ENCODE measurements at places on chromosomes 4 and X.

- DNase-seq = no peak
Observed at GRCh38 chrX:39506131-39506530, 591.6 kb downstream of the BCOR start.

GRCh38 chr4:84944947-84945346 is 21.5 kb downstream of the WDFY3 start:
- no peak for DNase-seq

DNA sequence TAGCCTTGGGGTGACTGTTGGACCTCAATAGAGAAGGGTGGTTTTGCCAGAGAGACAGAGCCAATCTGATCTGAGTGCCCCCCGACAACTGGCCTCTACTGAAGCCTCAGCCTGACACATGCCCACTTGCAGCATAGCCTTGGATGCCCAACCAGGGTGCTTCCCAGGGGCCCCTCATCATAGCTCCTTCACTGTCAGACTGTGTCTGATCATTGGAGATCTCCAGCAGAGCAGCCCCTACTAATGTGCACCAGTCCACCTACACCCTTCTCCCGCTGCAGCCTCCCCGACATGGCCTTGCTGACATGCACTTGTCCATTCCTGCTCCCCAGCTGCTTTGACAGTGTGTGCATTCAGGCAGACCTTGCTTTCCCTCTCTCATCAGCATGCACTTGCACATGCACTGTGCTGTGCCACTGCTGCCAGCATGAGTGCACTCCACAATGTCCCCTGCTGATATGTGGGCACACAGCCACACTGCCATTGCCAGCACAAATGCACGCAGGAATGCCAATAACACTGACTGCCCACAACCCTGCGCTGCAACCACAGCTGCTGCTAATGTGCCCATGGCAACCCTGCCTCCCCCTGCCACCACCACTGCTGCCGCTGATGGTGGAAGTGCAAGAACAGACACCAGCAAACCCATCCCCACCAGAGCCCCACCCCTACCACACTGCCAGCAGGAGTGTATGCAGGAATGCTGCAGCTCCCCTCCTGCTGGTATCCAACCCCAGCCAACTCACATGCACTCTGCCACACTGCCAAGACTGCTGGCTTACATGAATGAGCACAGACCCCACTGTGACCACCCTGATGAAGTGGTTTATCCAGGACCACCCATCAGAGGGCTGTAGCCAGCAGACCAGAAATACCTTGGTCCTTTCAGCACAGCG is 68.1 kb upstream of the ZMAT1 start:
- DNase-seq = no peak

GRCh38 chr4:99300934-99301333 is 10.1 kb upstream of the ADH1A start:
- DNase-seq = peak; percentile 1

GRCh38 chr4:60531776-60532379 is 668.2 kb upstream of the ADGRL3 start:
- no peak for DNase-seq

DNA sequence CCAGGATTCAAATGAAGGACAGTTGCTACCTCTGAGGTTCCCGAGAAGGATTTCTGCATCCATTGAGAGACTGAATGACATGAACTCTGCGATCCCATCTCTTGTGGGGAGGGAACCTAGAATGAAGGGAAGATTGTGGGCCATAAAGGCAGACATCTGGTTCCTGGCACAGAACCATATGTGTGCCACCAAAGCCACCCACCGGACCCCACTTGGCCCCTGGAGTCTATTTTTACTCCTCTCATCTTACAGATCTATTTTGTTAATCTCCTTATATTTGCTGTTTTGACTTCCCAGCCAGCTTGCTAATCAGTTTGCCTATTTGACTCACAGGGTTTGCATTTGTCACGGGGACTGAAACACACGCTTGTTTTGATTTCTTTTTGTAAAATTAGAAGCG is 7.3 kb downstream of the SOD3 start:
- no peak for DNase-seq

DNA sequence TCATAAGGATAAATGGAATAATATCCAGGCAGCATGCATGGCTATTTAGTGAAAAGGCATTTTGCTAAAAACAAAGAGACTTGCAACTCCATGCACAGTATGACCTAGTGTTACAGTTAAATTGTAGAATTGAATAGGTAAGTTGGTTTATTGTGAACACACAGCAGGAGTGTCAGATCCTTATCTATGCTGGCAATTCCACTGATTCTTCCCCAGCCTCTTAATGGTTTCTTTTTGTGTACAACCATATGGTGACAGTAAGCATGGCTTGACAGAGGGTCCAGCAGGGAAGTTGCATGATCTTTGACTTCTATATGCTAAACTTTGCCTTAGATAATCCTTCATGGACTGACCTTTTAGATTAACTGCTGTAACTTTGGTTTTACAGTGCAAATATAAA is 936.6 kb upstream of the EPHA5 start:
- no peak for DNase-seq

GRCh38 chr4:86948276-86948675 is 13.5 kb downstream of the AFF1 start:
- DNase-seq = no peak

GRCh38 chrX:19990151-19990555 is 708 bp downstream of the BCLAF3 start:
- no peak for DNase-seq

DNA sequence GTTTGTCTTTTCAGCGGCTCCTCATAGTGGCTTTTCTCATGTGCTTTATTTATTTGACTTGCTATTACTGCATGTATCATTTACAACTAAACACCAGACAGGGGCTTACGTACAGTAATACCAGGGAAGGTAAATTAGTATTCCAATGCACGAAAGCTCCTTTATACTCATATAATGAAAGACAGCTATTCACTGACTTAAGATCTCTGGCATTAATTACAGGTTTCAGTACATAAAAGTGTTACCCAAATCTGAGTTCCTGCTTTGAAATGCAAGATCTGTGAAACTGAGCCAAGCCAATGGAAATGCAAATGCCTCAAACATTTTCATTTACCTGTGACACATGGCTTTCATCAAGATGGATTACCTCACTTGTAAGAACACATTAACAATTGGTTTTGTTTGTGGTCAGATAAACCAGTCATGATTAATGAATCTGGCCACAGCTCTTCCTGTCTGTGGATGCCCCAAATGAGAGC is 107.2 kb downstream of the ANAPC4 start:
- DNase-seq = peak; percentile 88

DNA sequence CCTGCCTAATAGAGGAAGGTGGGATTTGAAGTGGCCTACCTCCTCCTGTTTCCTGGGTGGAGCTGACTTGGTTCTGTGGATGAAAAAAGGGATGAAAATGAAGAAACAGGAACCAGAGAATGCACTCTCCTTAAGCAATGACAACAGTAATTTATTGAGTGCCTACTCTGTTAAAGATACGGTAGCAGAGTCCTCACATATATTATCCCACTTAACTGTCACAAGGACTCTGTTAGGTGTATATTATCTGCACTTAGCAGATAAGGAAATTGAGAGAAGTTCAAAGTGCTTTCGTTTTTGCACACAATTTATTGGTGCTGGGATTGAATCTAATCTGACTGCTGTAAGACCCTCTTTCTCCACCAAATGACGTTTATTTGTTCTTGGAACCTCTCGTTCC is 301.2 kb downstream of the PACRGL start:
- no peak for DNase-seq

GRCh38 chrX:128518508-128518907 is 466.3 kb upstream of the ACTRT1 start:
- no peak for DNase-seq

DNA sequence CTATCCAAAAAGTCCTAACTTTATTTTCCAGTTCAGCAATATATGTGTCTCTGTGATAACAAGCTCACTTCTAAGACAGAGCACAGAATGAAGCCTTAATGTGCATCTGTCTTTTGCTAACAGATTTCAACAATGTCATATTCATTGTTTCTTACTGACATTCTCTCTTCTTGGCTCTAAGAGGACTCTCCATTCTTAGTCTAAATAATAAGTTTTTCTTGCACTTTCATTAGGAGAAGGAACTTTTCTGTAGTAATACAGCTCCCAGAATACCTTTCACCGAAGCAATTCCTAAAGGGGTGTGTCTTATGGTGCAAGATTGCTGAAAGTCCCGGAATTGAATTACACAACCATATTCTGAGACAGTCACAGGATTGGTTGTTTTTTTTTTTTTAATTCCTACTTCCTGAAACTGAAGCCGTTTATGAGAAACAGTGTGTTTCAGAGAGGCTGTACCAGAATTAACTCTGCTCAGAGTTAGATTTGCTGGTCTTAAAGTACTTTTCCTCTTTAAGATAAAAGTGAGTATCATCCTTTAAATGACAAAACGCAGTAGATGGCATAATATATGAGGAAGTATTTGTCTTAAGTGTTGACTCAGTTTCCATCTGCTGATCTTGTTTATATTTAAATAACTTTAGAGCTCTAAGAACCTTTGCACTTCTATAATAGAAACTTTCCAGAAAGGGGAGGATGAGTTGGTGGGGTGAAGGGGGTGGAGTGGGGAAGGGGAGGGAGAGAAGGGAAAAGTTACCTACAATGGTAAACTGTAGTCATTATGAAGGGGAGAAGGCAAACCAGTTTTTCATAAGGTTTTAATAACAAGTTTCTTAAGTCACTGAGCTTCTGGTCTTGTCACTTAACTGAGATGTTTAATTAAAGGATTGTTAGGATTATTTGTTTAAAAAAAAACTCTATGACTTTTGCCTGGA is at the start of gene ALPK1:
Gene ALPK1 (plus strand): TSS at position 421 of the 932 bp plus-strand sequence.
- DNase-seq = peak; percentile 8

GRCh38 chr4:80036949-80037685 is 35.9 kb downstream of the ANTXR2 start:
- no peak for DNase-seq

DNA sequence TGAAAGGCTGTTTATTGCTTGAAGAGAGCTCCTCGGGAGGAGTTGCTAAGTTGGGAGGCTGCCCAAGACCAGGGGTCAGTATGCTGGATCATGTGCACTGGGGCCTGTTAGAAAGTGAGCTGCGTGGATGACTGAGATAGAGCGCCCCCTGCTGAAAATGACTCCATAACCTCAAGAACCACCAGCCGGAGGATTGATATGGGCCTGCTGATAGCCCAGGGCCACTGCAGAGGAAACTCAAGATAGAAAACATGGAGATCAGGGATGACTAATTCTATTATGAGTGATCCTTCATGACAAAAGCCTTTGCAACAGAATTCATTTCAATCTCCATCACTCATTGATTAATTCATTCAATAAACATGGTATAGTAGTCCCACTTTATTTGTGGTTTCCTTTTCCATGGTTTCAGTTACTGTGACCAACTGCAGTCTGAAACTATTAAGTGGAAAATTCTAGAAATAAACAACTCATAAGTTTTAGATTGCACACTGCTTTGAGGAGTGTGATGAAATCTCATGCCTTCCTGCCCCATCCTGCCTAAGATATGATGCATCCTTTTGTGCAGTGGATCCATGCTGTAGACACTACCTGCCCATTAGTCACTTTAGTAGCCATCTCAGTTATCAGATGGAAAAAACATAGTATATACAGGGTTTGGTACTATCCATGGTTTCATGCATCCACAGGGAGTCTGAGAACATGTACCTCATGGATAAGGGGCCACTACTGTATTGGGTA is 126.7 kb upstream of the MBNL3 start:
- DNase-seq = peak; percentile 15

GRCh38 chr4:179597301-179597700 is 2155.1 kb upstream of the AGA start:
- DNase-seq = no peak

- DNase-seq = peak; percentile 59
Observed at GRCh38 chr4:1866189-1866661, 5.0 kb upstream of the NSD2 start.

DNA sequence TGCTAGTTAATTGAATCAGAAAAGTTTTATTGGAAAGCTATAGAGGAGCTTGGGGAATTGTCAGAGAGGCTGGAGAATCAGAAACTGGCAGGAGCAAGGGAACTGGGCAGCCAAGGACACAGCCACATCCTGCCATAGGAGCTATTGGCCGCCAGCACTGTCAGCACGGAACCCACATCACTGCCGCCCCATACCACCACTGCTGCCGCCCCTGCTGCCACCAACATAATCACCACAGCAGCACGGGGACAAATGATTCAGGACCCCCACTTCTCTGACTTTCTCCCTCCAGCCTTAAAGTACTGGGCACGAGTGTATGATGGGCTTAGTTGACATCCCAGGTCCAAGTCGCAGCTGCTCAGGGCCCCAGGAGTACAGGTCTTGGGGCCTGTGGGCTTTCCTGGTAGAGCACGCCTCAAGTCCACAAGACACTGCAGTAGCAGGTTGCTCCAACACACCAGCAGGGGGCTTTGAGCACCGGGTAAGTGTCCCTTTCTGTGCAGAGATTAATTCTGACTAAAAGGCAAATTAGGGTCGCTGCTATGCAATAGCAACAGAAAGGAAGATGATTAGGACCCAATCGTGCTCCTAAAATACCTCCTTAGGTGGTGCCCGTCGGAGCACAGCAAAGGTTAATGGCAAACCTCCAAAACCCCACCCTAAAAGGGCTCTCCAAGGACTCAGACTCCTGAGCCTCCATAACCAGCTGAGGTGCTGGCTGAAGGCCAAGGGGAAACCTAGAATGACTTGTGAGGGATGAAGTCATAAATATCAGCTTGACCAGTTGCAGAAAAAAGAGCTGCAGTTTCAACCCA is 6.9 kb downstream of the PJA1 start:
- DNase-seq = no peak

DNA sequence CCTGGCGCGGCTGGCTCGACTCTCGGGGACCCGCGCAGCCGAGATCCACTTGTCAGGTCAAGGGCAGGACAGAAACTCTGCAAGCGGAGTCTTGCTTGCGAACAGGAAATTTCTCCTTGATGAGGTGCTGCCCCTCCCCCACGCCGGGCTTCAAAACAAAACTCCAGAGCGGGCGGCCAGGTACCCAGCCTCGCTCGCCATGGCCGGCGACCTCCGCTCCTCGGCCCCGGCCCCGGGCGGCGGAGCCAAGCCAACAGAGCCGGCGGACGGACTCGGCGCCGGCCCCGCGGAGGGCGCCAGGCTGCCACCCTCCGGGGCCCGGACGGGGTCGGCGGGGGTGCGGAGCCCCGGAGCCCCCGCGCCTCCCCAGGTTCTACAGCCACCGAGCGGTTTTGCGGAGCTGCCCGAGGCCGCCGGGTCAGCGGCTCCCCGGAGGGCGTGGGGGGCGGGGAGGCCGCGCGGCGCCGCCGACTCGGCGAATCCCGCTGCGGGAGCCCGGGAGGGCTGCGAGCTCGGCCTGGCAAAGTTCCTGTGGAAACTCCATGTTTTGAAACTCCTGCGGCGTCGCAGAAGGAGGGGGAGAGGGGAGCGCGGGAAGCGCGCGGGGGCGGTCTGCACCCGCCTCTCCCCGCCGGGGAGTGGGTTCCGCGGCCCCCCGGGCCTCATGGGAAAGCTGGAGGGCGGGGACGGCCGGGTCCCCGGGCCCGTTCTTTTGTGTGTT is 11.7 kb upstream of the BCOR start:
- DNase-seq = no peak

DNA sequence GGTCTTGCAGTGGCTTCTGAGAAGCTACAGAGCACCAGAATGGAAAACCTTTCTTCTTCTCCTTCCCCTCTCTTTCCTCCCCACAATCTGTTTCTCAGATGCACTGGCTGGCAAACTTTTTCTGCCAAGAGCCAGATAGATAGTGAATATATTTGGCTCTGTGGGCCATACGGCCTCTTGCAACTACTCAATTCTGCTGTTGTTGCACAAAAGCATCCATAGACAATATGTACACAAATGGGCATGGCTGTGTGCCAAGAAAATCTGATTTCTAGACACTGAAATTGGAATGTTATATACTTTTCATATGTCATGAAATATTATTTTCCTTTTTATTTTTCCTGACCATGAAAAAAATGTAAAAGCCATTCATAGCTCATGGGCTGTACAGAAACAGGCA is 3.1 kb downstream of the PHEX start:
- no peak for DNase-seq

- no peak for DNase-seq
Observed at GRCh38 chr4:148074462-148074861, 342.6 kb downstream of the ARHGAP10 start.

Data from NCI-H774 (cell line).